ENCODE measurements at places on chromosomes 12 and 14.

DNA sequence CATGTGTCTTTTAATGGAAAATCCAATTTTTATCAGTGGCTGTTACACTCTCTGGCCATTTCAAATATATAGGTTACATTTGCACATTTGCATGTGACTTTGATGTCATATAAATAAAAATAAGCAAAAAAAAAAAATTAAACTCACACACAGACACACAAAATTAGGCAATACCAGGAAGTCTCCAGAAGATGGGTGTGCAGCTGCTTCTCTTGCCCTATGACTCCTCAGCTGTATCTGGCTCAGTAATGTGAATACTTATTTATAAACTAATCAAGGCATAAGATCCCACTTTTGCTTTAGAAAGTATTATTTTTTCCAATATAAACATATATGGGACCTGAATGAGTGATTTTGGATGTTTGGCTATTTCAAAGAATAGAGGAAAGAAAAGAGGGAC, 461.1 kb downstream of the LRIG3 start:
- no peak for DNase-seq

DNA sequence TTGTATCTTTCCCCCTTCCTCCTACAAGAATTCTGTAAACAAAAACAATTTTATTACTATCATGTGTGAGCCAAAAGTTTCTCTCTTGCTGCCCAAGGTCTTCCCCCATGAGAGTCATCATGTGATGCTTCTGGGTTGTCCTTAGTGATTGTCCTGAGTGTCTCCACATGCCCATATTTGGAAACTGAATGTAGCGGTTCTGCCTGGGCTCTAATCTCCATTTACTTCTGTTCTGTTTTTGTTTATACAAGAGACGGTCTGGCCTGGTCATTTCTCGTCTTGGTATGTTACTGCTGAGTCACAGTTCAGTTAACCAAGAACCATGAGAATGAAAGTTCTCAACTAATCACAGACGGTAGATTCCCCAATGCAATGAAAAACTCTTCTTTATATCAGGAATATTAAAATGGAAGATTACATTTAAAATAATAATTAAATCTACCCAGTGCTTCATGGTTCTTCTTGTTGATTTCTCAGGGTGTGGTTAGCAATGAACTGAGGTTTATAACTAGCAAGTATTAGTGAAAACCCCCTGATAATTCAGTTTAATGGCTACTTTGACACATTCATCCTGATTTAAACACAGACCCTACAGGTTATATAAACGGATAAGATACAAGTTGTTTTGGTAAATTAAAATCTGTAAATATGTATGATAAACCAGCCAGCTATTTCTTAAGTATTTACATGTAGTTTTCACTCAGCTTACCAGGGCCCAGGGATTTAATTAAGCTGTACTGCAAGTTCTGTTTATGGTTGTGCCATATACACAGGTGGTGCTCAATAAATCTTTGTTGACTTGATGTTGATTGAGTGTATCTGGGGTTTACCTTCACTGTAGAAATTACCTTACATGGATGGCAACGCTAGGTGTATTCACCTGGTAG, 81.1 kb downstream of the PELI2 start:
- no peak for DNase-seq

DNA sequence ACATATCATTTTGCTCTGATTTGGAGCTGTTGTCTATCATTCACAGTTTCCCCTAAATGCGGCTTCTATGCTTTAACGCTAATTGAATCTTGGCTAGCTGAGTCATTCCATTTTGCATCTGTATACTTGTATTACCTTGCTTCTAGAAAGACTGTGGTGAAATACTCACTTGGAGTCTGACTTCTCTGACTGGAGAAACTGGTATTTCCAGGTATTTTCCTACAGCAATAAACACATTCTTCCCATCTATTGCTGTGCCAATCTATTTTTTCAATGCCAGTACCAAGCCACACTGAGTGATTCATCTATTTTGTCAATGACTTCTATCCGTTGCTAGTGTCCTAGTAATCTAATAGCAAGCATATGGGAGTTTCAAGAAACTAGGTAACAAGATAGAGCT, 76.0 kb upstream of the ST8SIA1 start:
- no peak for DNase-seq

DNA sequence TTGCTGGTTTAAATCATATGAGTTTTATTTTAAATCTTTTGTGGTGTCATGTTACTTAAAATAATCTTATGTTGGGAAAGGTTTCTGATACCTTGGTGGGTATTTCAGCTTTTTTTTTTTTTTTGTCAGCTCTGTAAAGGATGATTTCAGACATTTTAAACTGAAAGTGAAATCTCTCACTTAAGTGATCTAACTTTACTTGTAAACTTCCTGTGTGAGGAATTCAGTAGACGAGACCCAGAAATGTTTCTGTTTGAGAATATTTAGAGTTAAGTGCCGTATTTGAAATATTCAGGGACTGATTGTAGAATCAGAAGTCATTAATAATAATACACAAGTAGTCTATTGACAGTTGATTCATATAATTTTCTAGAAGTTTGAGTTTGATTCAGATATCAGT, 37.8 kb downstream of the PROX2 start:
- DNase-seq, result no peak

- DNase-seq, result no peak
Measured at GRCh38 chr12:43352001-43352400, 200.0 kb downstream of the ADAMTS20 start.
